Activated CD4-positive, alpha-beta T cell treated with anti-CD3 and anti-CD28 coated beads, Interleukin-2, amount 50 U/mL, for 48 hours (primary cell): ENCODE measurements at places on chromosomes 1 and 21.

DNA sequence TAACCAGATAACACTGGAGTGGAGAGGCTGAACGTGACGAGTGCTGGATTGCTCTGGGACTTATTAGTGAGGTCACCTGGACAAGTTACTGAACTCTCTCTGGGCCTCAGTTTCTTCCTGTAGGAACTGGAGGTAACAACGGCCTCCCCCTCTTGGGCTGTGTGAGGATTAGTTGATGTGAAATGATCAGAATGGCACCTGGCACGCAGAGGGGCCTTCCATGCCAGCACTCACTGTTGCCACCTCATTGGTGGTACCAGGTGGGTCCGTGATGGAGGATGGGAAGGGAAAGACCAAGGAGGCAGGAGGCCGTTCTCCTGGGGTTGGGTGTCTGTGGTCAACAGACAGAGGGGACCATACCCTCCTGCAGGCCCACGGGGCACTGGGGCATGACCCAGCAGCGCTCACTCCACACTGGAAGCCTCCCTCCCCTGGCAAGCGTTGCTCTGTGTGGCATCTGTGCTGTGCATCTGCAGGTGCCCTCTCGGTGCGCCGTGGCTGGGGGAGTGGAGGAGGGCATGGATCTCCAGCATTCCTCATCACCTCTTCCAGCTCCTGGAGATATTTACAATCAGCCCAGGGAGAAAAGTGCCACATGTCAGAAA, 349.5 kb upstream of the VAMP3 start:
- no peak for DNase-seq

GRCh38 chr1:2532485-2533160, 2.6 kb upstream of the HES5 start:
- no peak for DNase-seq

GRCh38 chr1:56056438-56057287, 522.7 kb downstream of the PLPP3 start:
- no peak for DNase-seq

GRCh38 chr1:207811319-207811718, 59.5 kb downstream of the CD46 start:
- DNase-seq, result no peak

DNA sequence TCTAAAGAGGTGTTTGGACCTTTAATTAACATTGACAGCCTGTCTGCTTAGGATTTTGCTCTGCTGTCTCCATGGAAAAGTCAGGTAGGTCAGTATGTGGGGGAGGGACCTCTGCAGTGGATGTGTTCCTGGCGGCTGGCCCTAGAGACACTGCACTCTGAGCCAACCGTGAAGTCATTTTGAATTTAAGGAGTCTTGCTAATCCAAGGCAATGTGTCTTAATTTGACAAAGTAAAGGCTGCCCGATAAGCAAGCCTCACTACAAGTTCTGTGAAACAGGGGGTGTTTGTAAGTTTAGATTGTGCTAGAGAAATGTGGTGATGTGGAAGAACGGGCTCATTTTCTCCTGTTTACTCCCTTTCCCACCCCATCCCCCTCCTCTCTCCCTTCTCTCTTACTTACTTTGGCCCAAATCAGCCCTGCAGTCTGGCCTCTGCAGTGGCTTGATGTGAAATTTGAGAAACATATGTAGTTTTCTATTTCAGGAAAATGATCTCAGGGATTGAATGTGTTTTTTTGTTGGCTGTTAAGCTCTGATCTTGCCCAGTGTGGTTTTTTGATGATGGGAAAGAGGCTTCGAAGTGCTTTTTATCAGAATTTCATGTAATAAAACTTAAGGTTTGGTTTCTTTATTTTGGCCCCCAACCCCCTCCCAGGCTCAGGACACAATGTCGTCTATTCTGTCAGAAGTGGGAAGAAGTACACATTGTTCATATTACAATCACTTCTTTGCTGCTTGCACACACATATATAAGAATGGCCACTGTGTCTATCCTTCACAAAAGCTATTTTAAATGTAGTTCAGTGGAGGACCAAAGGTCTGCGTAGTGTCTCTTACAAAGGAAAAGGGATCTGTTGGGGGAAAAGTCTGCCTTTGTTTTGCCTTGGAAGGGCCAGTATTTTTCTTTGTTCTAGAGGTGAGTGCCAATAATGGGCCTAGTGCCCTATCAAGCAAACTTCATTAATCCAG, 96.6 kb downstream of the FGGY start:
- DNase-seq, result no peak

DNA sequence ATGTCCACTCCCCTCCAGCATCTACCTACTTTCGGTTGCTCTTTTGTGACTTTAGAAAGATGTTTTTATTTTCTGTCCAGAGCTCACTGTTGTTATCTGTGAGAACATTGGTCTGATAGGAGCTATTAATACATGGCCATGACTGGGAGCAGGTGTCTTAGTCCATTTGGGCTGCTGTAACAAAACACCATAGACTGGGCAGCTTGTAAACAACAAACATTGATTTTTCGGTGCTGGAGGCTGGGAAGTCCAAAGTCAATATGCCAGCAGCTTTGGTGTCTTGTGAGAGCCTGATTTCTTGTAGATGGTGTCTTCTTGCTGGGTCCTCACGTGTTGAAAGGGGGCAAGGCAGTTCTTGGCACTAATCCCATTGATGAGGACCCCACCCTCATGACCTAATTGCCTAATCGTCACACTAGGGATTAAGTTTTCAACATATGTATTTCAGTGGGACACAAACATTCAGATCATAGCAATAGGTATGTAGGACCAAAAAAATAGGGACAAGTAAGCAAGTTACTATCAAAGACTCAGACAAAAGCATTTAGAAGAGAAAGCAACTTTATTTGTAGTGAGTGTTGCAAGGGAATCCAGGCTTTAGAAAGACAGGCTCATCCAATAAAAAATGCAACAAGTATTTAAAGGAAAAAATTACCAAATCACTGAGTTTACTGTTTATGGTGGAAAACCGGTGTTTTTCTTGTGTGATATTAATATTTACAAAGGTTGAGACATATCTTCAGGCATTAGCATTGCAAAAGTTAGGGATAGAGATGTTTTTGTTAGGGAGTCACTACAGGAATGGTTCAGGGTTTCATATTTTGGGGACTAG, 55.2 kb upstream of the WDR26 start:
- no peak for DNase-seq

GRCh38 chr21:46100020-46100419, 2.1 kb downstream of the COL6A2 start:
- DNase-seq, result no peak

GRCh38 chr1:243287123-243287460, 31.3 kb downstream of the SDCCAG8 start:
- no peak for DNase-seq

GRCh38 chr1:152654110-152654509, 9.1 kb upstream of the LCE2D start:
- peak; percentile 59 for DNase-seq

GRCh38 chr1:247746391-247746935, 1.5 kb downstream of the OR14A2 start:
- no peak for DNase-seq

- DNase-seq, result no peak
Observed at GRCh38 chr1:180192172-180192571, 37.5 kb downstream of the QSOX1 start.

DNA sequence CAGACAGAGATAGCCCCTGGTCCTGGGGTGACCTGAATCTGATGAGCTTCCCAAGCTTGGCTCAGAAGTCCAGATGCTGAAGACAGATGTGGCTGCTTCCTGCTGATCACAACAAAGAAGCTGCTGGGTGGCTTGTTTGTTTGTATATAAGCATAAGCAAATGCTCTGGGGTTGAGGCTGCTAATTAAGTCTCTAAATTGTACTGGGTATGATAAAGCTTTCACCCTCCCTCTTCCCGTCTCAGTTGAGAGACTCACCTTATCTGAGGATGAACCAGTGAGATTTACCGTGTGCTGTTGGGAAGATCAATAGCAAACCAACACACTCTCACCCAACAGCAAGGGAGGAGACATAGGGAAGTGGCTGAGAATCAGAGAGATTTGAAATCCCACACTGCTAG, 42.0 kb downstream of the DAB1 start:
- DNase-seq, result no peak

GRCh38 chr1:19606817-19607642, 37.1 kb upstream of the NBL1 start:
- peak; percentile 49 for DNase-seq

GRCh38 chr1:14617791-14618190, 19.3 kb downstream of the KAZN start:
- DNase-seq, result no peak

GRCh38 chr1:207922554-207922953, 11.6 kb upstream of the CD34 start:
- no peak for DNase-seq

- DNase-seq, result peak; percentile 13
Observed at GRCh38 chr21:46667741-46668380, 32.4 kb downstream of the PRMT2 start.

DNA sequence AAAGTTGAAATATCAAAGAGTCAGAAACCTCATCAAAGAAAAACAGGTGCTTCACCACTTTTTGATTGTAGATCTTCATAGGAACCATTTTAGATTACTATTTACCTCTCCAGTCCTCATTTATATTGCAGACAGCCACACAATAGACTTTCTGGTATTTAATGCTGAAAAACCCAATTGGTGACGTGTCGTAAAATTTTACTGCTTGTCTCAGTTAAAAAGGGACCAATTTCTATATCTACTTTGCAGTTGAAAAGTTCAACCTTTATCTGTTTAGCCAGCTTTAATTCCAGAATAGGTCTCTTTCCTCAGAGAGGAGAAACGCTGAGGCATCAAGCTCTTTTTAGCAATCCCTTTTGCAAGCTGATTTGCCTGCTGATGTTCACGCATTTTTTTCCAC, 1722.4 kb downstream of the PLA2G4A start:
- no peak for DNase-seq

DNA sequence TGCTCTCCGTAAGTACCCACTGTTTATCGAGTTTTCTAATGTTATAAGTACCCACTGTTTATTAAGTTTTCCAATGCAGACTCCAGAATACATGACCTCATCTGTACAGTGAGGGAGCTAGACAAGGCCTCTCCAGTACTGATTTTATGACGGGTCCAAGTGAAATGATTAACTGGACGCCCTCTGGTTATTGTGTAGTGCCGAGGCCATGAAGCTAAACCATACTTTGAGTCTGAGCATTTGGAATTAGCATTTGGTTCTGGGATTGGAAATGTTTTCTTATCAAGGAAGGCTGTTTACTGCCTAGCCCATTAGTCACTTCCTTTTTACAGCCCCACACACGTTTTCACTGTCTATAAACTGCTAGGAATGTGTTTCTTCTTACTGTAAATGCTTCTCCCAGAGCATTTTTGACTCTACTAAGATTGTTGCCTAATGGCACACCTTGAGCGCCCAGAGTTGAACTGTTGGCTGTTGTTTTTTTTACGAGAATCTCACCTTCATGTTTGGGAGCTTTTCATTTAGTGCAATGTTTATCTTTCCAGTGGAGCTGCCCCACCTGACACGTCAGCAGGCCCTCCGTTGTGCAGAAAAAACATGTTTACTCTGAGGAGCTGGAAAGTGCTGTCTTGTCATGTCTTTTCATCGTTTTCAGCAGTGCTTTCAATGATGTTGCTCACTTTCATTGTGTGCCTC, 26.9 kb downstream of the SPATA46 start:
- no peak for DNase-seq

GRCh38 chr1:29119121-29119929, 4.4 kb downstream of the TMEM200B start:
- no peak for DNase-seq

- no peak for DNase-seq
Observed at GRCh38 chr1:222794656-222795474, 20.0 kb upstream of the DISP1 start.

DNA sequence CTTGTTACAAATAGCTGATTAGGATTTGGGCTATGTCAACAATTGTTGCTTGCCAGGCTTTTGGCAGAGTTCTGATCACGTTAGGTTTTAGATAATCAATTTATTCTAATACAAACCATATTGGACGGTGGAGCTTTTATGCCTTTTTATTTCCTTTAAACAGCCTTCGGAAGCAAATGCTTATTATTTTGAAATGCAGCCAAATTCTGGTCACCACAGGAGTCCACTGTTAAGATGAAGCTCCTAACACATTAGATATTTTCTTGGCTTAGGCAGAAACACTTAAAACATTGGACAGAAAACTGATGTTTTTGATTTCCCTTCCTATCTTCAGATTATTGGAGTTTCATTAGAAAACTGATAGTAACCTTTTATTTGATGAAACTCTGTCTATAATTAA, 82.9 kb downstream of the CENPF start:
- no peak for DNase-seq

DNA sequence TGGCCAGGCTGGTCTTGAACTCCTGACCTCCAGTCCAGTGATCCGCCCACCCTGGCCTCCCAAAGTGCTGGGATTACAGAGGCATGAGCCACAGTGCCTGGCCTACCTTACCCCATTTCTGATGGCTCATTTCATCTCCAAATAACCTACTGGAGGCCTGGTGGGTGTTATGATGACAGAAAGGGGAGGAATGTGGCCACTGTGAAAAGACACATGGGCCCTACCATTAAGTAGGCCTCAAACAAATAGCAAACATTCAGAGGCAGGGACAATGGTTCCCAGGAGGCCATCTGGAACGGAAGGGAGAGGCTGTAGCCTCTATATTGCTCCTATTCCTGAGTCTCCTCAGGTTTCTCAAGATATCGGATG, 932 bp upstream of the FCRLA start:
- no peak for DNase-seq

DNA sequence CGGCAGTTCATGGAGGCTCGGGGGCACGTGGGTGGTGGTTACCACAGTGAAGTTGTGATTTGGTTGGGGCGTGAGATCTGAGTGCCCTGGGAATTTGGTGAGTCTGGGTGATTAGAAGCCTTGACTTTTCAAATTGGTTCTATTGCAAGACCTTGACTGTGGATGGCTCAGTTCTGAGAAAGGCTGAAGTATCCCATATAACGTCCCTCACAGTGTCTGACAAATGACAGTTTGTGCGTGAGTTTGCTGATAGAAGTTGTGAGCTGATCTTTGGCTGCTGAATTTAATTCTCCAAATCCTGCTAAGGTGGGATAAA, 549 bp downstream of the MSH4 start:
- DNase-seq, result no peak

DNA sequence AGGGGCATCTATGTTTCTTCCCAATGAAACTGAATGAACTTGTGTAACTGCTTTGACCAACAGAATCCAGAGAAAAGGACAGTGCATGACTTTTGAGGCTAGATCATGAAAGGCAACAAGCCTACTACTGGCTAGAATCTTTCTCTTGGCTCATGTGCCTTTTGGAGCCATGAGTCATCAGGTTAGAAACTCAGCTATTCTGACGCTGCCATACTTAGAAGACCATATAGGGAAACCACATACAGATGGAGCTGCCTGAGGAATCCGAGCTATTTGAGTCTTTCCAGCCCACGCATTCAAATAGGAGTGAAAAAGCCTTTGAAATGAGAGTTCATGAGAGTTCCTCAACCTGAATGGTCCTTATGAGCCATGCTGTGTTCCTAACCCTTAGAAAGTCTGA, 738.5 kb upstream of the CHRM3 start:
- no peak for DNase-seq

GRCh38 chr1:5502311-5503194, 489.7 kb downstream of the NPHP4 start:
- DNase-seq, result no peak

- DNase-seq, result no peak
Observed at GRCh38 chr1:207648334-207649209, 3.6 kb downstream of the CR1L start.
